Activated CD4-positive, alpha-beta T cell treated with anti-CD3 and anti-CD28 coated beads, Interleukin-2, amount 50 U/mL, for 4 hours (primary cell): ENCODE measurements at places on chromosomes 6 and 20.

GRCh38 chr6:8703059-8703458, 267.7 kb upstream of the SLC35B3 start:
- no peak for DNase-seq

GRCh38 chr6:47118611-47119010, 76.5 kb upstream of the ADGRF1 start:
- no peak for DNase-seq

DNA sequence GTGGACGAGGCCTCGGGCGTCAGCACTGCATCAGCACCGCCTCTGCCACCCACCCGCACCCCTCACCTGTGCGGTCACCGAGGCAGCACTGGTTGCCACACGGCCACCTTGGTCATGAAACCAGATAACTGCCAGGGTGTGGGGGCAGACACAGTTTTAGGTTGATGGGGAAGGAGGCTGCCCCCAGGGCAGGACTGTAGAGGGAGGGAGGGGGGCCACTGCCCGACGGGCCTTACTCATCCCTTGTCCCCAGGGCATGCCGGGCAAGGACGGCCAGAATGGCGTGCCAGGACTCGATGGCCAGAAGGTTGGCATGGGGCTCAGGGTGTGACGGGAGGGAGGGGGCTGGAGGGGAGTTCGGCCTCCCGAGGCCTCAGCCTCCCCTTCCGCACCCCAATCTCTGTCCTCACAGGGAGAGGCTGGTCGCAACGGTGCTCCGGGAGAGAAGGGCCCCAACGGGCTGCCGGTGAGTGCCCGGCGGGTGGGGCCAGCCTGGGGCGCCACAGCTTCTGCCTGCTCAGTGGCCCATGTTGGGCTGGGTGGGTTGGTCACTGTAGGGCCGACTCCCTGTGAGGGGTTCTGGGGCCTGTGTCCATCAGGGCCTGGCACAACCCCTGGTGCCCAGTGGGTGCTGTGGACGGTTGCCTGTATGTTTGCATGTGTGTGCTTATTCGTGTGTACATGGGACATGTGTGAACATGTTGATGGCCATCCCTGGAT, 11.8 kb downstream of the COL9A3 start:
- no peak for DNase-seq

DNA sequence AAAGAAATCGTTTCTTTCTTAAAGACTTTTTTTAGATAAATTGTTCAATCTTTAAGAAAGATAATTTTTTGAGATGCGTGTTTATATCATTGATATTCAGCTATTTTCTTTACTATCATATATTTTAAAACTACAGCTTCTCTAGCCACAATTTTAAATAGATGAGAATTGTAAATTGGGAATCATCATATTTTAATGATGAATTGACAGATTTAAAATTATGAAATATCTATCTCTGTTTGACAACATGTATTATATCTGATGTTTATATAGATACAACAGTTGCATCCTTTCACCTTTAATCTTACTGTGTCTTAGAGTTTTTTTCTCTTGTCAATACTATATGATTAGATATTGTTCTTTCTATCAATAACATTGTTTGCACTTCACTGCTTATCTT, 762.3 kb upstream of the GJE1 start:
- DNase-seq = no peak

DNA sequence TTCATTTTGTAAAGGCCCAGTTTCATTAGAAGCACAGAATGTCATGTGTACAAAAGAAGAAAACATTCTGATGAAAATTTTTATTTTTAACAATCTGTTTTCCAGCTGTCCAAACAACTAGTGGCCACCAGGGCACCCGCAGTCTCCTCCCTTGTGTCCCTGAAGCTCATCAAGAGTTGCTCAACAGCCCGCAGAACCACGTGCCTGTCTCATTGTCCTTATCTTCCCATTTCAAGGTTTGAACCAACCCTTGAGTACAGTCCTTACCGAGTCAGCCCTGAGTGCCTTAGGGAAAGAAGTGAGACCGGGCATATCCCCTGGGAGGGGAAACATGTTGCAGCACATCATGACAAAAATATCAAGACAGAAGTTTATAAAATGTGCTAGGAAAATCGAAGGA, 15.9 kb upstream of the ZNF133 start:
- no peak for DNase-seq

DNA sequence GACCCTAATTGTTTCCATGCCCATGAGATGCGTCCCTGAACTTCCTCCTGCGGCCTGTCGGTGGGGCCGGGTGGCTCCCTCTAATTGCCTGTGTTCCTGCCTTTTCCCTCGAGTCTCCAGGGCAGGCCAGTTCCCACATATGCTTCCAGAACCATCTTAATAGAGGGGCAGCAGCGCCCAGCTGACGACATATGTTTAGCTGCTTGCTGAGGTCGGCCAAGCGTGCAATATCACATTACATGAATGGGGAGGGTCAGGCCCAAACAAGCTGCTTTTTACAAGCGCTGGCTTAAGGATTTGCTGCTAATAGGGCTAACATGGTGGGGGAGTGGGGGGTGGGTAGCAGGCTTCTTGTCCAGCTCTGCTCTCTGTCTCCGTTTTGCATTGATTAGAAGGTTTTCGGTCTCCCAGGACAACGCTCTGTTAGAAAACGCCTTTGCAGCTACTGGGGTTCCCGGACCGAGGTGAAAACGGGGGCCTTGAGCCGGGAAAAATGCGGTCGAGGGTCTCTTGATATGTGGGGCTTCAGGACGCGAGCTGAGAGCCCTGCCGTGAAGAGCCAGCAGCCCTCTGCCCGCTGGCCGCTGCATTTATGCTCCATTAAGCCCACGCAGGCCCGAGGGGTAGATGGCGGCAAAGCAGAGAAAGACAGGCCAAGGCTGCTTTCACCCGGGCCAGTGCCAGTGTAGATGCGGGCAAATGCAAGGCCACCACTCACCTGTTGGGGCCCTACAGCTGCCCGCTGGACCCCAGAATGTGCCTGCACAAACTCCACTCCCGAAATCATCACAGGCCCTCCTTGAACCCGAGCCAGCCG, 308.5 kb downstream of the BMP7 start:
- DNase-seq = no peak

- DNase-seq = no peak
These were observed 278.8 kb upstream of the JARID2 start for GRCh38 chr6:14966906-14967711.

DNA sequence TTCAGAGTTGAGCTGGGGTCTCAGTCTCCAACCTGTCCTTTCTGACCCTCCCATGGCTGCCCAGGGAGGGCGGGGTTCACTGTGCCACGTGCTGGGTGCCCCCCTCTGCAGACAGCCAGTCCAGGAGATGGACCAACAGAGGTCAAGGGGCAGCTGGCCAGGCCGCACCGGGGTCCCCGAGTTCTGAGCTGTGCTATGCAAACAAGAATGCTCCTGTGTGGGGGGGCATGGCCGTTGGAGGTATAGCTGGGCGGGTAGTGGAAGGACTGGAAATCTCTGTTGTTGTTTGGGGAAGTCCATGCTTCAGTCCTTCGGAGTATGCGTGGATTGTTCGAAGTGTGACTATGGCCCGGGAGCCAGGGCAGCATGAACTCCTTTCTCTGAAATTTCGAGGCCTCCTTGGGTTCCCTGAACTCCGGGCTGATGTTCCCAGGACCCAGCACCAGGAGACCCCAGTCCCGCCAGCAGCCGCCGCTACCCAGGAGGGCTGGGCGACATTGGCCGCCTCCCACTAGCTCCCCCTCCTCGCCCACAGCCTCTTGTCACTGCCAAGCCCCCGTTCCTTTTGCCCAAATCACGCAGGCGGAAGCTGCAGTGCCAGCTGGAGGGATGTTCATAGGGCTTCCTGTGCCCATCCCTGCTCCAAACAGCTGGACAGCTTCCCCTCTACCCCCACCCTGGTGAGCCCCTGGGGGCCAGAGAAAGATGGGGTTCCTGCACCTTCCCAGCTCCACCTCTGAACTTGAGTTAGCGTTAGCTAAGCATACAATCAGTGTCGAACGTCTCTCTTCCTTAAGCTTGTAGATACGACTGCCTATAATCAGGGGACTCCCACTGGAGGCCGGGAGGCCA, 126.6 kb downstream of the TAF4 start:
- DNase-seq = no peak

DNA sequence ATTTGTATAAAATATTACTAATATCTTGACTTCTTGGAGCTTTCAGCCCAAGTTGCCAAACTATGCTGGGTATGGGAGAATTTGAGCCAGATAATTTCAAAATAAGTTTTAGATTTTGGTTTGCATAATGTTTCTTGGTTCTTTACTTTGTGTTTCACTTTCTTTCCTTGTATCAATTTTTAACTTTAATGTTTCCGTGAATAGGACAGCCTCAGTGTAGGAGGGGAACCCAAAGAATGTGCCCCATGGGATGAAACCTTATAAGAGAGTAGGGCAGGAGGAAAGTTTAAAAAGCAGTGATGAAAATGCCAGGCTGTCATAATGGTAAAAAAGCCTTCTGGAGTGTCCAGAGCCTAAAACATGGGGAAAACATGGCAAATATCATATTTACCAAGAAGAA, 252.4 kb upstream of the IRAK1BP1 start:
- no peak for DNase-seq

- DNase-seq = no peak
These were observed 58.0 kb upstream of the AHI1 start for GRCh38 chr6:135555550-135555949.

DNA sequence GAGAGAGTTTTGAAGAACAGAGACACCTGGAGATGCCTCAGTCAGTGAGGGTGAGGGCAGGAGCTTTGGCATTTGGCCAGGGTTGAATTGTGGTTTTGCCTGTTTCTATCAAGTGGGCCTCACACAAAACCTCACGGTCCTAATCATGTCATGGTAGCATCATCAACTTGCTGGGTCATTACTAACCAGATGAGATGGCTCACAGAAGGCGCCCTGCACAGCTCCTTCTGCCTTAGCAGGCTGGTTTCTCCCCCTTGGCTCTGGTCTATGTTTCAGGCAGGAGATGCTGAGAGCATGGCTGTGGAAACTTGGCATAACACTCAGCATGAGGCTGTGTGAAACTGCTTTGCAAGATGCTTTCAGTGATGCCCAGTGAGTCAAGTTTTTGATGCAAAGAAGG, 99.3 kb downstream of the LRRC1 start:
- no peak for DNase-seq

DNA sequence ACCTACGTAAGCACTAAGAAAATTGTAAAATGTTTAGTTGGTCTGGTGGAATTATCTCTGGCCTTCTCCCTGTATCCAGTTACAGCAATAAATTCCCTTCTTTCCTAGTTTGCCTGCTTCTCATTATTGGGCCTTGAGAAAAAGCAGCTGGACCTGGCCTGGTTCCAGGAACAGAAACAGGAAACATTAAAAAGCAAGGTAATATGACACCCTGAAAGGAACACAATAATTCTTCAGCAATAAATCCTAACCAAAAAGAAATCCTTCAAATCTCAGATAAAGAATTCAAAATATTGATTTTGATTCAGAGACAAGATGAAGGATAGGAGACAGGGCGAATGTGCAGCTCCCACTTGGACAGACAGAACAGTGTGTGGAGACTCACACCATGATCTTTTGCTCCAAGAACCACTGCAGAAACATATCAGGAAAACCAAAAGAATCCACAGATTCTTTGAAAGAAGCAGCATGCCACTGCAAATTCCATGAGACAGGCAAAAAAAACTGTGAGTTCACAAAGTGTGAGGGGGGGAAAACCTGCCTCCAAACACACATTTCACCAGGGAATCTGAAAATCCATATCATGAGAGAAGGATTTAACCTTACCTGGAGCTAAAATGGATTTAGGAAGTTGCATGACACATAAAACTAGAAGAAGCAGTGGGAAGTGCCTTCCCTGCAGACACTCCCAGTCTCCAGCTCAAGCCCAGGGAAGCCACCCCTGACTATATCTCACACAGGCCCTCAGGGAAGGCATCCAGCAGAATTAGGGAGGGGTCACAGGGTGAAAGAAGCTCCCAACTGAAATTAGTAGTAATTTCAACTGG, 28.9 kb downstream of the TREM1 start:
- DNase-seq = no peak

DNA sequence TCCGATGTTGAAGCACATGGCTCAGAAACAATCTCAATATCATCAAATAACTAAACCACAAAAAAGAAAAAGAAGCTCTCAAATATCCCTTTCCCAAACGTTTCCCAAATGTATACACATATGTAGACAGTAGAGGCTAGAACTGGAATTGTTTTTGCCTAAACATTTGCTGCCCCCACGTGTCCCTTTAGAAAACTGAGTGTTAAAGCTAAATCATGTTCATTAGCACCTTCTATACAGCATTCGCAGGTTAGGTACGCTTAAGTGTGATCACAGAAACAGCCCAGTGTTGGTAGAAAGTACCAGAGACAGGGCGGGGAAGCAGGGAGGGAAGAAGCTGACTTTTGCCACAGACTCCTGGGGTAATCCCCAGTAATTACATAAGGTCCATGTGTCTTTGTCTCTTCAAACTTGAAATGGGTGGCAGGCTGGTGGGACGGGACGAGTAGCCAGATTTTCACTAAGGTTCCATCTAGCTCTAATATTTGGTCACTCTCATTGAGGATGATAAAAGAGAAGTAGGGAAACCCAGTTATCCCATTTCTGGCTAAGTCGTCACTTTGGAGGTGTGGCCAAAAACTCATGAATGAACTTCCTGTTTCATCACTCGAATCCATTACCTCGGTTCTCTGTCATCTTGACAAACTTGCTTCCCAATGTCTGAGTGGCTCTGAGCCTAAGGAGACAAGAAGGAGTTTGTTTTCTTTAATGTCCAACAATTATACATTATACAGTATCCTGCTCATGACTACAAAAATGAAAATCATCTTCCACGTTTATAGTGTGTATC, 15.0 kb upstream of the TFAP2A start:
- no peak for DNase-seq

DNA sequence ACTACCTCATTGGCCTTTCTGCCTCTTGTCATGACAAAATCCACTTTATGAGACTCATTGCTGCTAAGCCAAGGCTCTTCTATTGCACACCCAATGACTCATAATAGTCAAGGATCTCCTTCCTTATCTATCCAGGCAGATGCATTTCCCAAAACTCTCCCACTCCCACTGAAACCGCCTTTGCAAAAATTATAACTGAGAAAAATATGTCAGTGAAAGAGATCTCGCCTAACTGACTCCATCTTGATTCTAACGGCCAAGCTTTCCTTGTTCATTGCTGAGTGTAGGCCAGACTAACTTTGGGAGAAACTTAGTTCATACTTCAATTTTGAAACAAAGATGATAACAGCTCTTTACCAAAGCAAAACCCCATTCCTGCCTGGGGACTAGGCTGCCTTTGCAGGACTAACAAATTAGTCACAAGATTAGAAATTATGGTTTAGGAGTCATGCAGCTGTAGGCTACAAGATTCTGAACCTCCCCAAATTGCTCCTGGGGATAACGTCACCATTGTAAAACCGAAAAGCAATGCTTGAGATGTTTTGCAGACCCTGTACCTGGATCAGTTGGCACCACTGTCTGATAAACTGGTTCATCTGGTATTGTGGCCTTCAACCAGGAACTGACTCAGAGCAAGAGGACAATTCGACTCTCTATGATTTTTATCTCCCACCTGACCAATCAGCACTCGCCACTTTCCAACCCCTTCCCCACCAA, 47.1 kb downstream of the HAO1 start:
- no peak for DNase-seq

GRCh38 chr6:161639772-161640171, 365.9 kb upstream of the AGPAT4 start:
- no peak for DNase-seq

- no peak for DNase-seq
These were observed 35.2 kb downstream of the XRN2 start for GRCh38 chr20:21338291-21338690.
